ENCODE measurements at places on chromosomes 3 and 15.
A peak's percentile ranks its signal among the peaks of the same experiment; 100 is the strongest.

GRCh38 chr15:86553108-86553507 is 473.4 kb downstream of the AGBL1 start:
- DNase-seq: no peak

GRCh38 chr3:57582474-57583168 is 14.5 kb downstream of the ARF4 start:
- peak; percentile 66 for DNase-seq

DNA sequence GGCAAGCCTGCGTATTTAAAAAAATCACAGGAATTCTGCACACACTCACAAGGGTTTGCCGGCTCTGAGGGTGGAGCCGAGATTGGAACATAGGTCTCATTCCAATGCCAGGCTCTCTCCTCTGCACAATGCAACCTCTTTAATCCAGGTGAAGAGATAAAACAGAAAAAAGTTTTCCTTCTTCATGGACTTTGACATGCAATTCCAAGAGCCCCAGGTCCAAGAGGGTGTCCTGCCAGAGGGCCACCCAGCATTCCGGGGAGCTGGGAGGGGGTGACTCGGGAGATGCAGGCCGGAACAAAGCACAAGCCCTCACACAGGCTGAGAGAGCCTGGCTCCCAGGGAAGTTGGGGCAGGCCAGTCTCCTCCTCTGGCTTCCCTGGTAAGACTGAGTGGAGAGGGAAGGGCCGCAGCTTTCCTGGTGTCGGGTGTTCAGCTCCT is 6.7 kb upstream of the SLC12A8 start:
- DNase-seq: peak; percentile 70

- no peak for DNase-seq
Measured at GRCh38 chr3:151037746-151038477, 47.6 kb upstream of the MED12L start.

- peak; percentile 83 for DNase-seq
Measured at GRCh38 chr3:169771497-169772304, 1.5 kb upstream of the MYNN start.

- DNase-seq: peak; percentile 77
Measured at GRCh38 chr15:69893863-69894262, 203.9 kb downstream of the TLE3 start.

- peak; percentile 54 for DNase-seq
Measured at GRCh38 chr3:27174530-27174929, 194.7 kb downstream of the NEK10 start.

- no peak for DNase-seq
Measured at GRCh38 chr3:47985381-47985780, 30.8 kb downstream of the MAP4 start.

DNA sequence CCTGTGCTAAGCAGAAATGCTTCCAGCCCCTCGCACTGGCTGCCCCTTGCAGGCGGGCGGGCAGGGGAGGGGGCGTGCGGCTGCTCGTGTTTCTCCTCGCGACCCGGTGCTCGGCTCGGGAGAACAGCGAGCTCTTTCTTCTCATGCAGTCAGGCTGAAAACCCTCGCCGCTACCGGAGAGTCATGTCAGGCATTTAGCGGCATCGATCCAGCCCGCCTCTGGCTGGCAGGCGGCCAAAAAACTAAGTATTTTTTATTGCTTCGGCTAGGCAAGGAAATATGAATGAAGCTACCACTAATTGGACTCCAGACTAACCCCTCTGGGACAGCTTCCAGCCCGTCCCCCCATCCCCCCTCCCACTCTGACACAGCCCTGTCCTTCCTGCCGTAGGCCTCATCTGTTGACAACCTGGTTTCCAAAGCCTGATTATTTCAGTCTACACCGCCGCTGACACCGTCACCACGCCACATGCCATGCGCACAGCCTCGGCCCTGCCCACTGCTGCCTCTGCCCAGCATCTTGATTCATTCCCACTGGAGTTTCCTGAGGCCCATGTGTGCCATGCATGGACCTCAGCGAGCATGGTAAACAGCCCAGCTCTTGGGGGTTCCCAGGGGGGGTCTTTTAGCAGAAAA is 35.3 kb downstream of the TLE3 start:
- no peak for DNase-seq

- DNase-seq: peak; percentile 48
Measured at GRCh38 chr15:31457631-31458526, 131.2 kb downstream of the KLF13 start.

- peak; percentile 91 for DNase-seq
Measured at GRCh38 chr3:79019137-79019923, 748.5 kb downstream of the ROBO1 start.
